Epithelial cell of prostate (primary cell): ENCODE measurements at places on chromosomes 11 and 22.

DNA sequence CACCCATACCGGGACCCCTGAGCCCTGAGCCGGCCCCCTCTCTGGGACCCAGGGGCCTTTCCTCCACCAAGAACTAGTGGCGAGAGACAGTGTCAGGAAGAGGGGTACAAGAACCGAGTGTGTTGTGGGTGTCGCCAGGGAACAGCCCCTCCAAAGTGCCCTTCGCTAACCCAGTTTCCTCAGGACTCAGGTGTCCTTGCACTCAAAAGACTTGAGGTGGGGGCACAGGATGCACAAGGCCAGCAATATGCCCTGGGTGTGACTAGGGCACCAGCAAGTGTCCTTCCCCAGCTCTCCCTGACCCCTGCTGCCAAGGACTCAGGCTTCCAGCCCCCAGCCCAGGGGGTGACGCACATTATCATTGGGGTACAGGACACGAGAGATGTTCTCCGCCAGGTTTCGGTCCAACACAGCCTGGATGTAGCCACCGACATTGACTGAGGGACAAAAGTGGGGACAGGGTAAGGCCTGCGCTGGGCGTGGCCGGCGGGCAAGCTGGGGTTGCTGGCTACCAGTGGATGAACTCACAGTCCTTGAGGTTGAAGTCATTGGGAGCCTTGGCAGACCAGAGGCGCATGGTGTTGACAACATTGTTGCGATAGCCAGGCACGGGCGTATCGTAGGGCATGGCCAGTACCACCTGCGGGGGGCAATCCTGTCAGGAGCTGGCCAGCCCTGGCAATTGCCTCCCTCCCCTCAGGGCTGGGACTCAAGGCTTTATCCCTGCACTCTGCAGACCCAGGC lies 4.7 kb downstream of the PYGM start:
- DNase-seq, result no peak

DNA sequence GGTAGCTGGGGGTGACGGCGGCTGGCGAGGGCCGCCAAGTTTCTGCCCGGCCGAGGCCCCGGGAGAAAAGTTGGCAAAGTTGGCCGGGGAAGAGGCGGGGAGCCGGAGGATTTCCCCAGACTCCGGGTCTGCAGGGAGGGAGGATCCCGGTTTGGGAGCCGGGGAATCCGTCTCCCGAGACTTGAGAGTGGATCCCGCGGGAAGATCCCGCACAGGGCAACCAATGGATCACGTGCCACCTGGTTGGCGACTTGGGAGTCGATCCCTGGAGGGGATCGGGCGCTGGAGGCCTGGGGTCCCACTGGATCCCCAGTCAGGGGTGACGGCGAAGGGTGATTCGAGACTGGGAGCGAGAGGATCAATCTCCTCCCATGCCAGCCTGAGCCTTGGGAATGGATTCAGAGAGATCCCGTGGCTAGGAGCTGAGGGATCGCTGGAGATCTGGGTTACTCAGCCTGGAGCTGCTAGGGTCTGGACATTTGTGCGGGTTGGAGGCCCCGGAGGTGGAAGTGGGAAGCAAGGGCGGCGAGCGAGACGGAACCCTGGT lies 394 bp downstream of the KIAA1671 start:
- no peak for DNase-seq

GRCh38 chr11:116984589-116984988 lies 113.6 kb downstream of the SIK3 start:
- DNase-seq, result no peak

- no peak for DNase-seq
These were observed 80.9 kb downstream of the INSC start for GRCh38 chr11:15195454-15196200.

GRCh38 chr11:109043315-109043714 lies 378.4 kb downstream of the DDX10 start:
- no peak for DNase-seq

GRCh38 chr11:130588471-130588870 lies 140.0 kb downstream of the ADAMTS15 start:
- DNase-seq, result no peak
